ENCODE measurements at places on chromosomes 5 and 9.

DNA sequence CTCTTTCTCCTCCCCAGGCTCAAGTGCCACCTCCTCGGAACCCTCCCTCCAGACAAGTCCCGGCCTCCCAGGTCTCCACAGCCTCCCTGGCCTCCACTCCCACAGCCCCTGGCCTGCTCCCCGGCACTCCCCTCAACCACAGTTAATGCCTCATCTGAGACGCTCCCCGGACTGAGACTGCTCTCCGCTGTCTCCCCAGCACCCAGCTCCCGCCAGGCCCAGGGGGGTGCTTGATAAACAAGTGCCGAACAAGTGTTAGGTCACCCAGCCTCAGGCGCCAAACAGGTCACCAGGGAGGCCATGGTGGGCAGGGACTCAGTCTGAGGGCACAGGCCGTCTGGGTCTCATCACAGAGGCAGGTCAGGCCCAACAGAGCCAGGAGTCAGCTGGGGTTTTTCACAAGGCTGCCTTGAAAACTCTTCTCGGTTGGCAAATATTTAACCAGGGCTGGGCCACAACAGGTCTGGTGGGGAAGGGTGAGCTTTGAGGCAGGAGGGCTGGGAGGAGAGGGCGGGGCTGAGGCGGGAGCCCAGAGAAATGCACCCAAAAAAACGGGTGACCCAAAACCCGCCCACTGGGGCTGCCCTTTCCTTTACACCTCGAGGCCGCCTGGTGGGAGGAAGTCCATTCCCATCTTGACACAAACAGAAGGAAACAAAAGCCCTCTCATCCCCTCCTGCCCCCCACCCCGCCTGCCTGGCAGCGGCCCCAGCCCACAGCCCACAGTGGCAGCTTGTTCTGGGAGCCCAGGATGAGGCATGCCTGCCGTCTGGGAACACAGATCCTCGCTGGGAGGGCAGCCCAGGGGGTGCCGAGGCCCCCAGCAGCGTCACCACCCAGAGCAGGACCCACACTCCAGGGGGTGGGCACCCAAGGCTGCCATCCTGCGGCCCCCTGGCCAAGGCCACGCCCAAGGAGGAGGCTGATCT is 66.6 kb upstream of the STXBP1 start:
- DNase-seq: no peak

GRCh38 chr5:146779211-146779869 is 99.2 kb downstream of the PPP2R2B start:
- DNase-seq: no peak

GRCh38 chr5:73291873-73292272 is 118.9 kb downstream of the TMEM174 start:
- DNase-seq: no peak

DNA sequence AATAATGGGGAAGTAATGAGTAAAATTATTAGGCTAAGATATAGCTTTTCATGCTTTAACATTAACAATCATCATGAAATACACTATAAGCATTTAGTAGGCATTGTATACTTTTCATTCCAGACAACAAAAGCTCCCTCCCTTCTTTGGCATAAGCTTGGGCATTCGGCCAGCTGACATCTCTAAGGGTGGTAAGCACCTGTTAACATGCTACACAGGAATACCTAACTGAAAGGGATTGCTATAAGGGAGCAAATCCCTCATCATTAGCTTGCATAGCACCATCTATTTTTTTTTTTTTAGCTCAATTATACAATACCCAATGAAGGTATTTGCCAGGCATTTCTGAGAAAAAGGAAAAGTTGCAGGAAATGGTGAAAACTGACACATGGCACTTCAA is 16.6 kb downstream of the STRBP start:
- DNase-seq: no peak
